ENCODE measurements at places on chromosomes 12 and 14.

GRCh38 chr14:100129161-100129589 lies 30.3 kb downstream of the DEGS2 start:
- no peak for DNase-seq

DNA sequence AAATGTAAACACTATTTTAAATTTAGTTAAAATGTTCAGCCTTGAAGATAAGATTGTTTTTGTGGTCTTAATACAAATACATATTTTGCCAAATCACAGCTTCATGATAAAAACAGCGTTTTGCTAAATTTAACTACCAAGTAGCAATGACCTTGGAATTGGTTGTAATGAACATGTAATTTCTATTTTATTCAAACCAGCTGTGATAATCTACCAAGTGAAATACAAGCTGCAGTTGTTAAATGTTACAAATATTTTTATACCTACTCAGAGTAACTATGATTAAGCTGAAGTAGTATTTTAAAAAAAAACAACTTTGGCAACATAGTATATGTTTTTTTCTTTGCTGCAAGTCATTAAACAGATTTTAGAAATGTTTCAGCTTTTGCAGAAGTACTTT lies 96.2 kb downstream of the CPSF2 start:
- no peak for DNase-seq

DNA sequence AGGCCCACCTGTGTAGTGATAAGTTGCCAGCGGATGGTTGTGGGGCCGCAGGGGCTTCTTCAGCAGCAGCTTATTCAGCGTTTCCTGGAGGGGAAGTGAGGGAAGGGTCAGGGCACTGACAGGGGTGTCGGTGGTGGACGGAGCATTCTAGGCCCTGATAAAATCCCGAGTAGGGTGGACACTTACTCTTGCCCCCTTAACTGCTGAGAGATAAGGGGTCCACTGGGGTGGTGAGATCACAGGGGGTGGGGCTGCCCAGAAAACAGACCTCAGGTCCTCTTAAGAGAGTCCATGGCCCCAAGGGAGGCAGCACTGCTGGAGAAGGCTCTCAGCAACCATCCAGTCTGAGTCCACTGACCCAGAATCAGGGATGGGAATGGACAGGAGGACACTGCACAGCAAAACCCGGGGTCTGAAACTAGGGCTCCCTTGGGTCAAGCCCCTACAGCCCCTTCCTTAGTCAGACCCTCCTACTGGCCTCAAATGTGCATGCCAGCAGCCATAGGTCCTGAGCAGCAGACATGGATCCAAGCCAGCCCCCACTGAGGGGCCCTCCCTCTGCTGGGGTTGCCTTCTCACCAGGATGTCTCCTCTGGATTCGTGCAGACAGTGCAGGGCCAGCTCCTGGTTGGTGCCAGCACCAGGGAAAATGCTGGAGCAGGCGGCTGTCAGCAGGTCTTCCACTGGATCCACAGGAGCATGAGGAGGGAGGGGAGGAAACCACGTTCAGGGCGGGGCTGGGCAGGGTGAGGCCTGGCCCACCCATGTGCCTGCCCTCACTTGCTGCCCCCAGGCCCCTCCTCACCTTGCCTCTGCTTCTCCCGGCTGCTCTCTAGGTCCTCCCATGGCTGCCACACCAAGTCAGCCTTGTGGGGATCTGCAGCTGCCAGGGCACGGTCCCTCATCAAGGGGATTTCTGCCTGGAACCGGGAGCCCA lies 12.1 kb upstream of the PNMA1 start:
- DNase-seq, result no peak

GRCh38 chr14:85336817-85337216 lies 193.1 kb upstream of the FLRT2 start:
- no peak for DNase-seq

DNA sequence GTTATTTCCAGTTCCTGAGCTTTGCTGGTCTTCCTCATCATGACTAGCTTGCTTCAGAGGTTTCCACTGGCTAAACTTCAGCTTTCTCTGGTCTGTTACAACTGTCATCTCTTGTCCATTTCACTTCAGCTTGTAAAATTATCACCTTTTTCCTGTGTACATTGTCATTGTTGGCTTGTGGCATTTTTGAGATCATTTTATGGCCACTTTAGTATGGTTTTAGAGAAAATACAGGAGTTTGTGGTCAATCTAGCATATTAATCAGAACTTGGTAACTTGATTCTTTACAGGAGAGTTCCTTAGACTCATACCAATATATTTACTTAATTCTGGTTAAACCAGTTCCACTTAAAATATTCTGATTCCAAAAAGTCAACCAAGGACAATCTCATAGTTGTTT lies 235.9 kb upstream of the KITLG start:
- no peak for DNase-seq

GRCh38 chr14:68413509-68413908 lies 379.4 kb downstream of the ZFP36L1 start:
- DNase-seq, result no peak

- DNase-seq, result no peak
Observed at GRCh38 chr12:34294137-34294536, 271.8 kb downstream of the ALG10 start.

DNA sequence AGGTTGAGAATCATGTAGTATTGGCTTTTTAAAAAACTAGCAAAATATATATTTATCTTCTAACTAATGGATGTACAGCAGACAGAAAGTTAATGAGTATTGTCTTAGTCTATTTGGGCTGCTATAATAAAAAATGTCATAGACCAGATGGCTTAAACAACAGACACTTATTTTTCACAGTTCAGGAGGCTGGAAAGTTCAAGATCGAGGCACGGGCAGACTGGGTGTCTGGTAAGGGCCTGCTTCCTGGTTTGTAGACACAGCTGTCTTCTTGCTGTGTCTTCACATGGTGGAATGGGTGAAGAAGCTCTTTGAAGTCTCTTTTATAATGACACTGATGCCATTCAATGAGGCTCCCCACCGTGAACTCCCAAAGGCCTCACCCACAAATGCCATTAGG lies 70.1 kb upstream of the KRR1 start:
- DNase-seq, result no peak

DNA sequence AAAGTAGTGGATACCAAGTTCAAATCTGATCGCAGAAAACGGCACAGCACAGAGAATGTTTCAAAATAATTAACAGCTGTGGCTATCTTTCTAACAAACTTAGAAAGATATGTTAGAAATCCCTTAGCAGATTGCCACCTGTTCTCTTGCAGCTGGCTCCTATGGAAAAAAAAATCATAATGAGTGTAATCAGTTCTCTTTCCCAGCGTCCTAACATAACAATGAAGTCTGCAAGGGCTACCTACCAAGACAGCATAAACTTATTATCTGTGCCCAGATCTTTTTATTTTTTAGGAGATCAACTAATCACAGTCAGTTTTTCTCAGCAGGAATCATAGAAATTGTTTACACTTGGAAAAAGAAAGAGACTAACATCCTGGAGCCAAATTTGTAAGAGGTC lies 358.6 kb upstream of the FOXG1 start:
- no peak for DNase-seq

GRCh38 chr14:31657917-31658316 lies 96.7 kb downstream of the NUBPL start:
- no peak for DNase-seq

DNA sequence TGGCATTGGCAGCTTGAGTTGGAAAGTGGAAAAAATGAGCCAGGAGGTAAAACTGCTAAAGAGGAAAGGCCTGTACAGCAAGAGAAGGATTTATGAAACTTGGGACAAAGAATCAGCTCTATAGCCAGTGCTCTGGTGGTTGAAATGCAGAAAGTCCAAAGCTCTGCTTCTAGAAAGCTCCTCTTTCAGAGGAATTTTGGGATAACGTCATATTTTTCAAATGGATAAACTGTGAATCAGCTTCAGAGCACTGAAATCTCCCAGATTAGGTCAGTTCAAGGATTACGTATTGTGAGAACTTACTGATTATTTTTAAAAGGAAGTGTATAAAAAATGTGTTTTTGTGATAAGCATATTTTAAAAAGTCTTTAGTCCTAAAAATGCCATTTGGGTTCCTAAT lies 203.1 kb upstream of the CNOT2 start:
- no peak for DNase-seq

- no peak for DNase-seq
Observed at GRCh38 chr12:2640709-2641108, 154.1 kb upstream of the FKBP4 start.

- no peak for DNase-seq
Observed at GRCh38 chr14:100450049-100450448, 126.9 kb downstream of the SLC25A47 start.

DNA sequence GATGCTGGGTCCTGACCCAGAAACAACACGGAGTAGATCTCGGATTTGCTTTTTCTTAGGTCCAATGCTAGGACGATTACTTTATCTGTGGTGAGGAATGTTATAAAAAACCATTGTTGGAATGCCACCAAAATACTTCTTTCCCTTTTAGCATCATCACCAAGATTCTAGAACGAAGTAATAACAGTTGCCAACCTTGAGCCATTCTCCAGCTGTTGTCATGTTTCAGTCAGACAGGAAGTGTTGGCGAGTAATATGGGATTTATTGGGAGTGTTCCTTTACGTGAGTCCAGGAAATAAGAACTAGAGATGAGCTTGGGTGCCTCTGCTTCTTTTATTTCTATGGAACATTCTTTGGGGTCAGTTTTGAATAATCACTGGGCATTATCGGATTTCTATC lies 892.9 kb downstream of the DIO2 start:
- no peak for DNase-seq

DNA sequence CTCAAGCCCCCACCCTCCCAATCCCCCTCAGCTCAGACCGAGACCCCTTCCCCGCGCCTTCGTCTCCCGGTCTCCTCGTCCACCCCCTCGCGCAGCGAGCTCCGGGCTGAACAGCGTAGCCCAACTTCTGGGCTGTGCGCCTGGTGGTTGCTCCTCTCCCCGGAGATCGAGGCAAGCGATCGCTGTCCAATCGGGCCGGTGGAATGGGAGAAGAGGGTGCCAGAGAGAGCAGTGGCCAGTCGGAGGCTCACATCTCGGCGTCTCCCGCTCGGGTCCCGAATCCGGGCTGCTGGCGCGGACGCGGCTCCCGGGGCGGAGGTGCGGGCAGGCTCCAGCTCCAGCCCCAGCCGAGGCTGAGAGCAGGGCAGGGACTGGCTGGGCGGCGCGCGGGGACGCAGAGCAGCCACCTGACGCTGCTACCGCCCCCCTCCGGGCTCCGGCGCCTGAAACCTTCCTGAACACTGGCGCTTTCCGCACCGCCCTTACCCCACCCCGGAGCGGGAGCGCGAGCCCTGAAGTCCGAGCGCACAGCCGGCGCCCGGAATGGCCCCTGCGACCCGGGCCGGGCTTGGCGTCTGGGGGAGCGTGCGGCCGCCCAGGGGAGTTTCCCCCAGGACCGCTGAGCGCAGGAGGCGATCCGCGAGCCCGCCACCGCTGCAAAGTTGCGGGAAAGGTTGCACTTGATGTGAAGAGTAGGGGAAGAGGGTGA lies 508 bp upstream of the KCNH5 start:
- DNase-seq, result no peak

DNA sequence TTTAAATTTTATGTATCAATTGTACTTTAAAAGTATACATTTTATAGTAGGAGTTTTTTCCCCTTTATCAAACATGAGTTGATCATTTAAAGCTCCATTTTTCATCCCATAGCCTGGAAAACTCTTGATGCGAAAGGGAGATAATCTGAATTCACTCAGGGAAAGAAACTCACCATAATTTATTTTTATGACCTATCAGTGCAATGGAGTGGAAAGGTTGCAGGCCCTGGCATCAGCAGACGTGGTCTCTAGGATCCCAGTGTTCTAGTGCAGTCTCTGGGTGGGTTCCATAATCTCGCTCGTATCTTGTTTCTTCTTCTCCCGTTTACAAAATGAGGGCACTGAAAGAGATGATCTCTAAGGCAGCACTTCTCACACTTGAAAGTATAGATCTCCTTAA lies 85.0 kb downstream of the PTGER2 start:
- DNase-seq, result no peak

DNA sequence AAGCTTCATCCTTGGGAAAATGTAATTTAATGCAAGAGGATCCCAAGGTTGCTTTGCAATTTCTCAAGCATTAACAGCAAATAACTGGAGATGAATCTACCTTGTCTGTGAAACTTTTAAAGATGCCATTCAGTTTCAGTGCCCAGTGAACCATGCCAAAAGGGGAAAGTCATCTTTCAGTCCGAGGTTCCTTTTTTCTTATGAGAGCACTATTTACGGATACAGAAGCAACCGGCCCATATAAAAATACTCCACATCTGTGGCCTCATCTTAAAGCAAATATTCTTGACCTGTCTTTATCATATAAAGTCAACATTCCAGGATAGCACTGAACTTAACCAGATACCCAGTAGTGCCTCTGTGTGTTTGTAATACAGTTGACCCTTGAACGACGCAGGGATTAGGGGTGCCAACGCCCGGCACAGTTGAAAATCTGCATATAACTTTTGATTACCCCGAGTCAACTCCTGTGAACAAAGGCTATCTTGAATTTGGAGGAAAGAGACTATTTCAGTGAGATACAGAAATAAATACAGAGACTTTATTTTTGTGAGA lies 209.4 kb downstream of the PCNX1 start:
- no peak for DNase-seq

DNA sequence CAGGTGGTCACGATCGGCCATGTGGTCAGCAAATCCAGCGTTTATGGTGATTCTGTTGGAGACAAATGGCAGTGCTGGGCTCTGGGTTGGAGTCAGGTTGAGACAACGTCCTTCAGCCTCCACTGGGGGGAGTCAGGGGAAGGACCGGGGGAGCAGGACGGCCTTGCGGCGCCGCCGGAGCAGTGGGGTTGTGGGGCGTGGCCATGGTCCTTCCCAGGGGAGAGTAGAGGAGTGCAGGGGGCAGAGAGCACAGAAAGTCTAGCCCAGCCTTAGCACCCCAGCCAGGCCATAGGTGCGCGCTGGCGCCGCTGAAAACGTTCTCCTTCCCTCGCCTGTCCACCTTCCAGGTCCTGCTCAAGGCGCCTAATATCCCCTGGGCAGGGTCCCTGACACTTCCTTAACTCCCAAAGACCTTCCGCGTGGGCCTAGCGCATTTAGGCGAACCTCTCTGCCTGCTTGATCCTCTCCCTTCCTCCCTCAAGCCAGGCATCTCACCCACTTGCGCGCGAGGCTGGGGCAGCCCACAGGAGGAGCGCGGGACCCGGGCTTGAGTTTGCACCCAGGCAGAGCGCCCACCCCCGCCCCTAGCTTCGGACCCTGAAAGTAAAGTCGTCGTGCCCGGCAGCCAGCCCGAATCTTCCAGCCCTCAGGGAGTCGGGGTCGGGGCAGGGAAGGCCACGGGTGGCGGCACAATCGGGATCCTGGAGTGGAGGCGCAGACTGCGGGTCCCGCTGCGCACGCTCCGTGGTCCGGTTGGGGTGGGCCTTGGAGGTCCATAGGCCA lies 3.1 kb upstream of the KIF26A start:
- DNase-seq, result no peak

- DNase-seq, result no peak
Observed at GRCh38 chr12:10154145-10154496, 17.8 kb downstream of the OLR1 start.

- no peak for DNase-seq
Observed at GRCh38 chr14:100770605-100771120, 44.0 kb downstream of the DLK1 start.
